ENCODE measurements at places on chromosomes 11 and 22.

DNA sequence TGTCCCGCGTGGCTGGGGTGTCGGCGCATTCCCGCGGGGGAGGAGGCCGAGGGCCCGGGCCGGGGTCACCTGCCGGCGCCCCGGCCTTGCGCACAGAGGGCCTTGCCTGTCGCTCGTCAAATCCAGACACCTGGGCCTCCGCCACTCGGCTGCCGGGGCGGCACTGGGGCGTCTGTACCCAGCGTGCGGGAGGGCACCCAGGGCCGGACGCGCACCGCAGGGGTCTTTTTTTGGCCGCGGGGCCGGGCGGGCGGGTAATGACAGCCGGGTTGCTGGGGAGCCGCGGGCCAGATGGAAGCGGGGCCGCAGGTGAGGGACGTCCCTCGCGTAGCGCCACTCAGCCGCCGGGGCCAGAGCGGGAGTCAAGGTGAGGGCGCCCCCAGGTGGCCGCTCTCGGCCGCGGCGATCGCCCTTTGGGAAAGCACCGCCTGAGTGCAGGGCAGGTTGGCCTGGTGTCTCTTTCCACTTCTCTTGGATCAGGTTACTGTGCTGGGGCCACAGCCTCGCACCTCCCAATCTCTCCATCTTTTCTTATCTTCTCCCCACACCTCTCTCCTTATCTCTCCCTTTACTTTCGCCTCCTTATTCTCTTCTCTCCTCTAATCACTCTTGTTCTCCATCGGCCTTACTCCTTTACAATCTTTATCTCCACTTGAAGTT is 3.5 kb downstream of the PHLDB1 start:
- DNase-seq: peak; percentile 81

DNA sequence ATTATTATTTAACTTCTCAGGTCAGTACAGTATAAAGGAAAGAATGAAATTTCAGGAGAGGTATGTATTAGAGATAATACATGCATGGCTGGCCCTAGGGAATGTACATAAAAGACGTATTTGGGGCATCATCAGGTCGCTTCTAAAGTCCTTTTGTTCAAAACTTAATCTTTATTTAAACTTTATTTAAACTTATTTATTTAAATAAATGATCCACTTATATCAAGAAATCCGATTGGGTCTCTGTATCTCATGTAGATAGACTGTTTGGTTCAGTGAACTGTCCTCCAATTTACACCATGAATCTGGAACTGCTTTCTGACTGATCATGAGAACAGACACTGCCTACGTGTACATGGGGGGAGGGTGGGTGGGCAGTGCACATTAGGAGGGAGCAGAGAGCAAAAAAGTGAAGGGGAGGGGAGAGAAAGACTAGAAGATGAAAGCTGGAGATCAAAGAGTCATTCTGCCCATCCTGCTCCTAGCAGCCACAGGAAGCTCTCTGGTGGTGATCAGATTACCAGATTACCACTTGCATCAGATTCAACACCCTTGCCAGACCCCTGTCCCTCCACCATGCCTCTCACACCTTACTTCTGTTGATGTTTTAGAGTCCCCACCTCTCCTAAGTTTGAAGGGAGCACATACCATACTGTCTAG is 92.1 kb upstream of the MTMR2 start:
- no peak for DNase-seq

DNA sequence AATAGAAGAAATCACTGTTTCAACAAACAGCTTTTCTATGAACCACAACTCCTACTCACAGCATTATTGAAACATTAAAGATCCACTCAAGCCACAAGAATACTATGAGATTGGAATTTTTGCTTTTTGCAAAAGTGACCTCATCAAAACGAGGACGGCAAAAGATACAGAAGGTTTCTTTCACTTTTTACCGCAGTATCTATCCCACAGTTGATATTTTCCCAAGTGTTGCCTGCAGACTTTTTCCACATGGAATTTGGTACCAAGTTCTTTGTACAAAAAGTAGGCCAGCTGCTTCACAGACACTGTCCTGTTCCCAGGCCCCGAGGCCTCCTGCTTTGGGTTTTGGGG is 204.0 kb downstream of the TBC1D22A start:
- no peak for DNase-seq

- peak; percentile 77 for DNase-seq
Measured at GRCh38 chr22:36244522-36245391, 5.4 kb upstream of the APOL2 start.

GRCh38 chr11:12472401-12473005 is 95.1 kb downstream of the PARVA start:
- DNase-seq: no peak

DNA sequence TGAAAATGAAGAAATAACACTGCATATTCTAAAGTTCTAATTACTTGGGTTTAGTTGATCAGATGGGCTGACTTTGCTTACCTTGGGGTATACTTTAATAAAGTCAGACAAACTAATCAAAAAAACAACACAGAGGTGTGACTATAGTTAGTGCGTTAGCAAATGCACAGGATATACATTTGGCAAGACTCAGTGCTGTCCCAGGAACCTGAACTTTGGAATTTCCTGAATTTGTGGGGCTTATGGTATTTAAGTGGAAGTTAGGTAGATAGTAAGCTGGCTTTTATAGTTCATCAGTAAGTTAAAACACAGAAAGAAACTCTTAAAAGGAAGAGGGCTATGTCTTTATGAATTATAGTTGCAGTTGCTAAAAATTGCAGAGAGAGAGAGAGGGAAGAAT is 302.6 kb upstream of the DDI1 start:
- no peak for DNase-seq
